ENCODE measurements at places on chromosomes 1 and 21.

GRCh38 chr1:150905301-150905700, 18.4 kb downstream of the CTXND2 start:
- no peak for DNase-seq

DNA sequence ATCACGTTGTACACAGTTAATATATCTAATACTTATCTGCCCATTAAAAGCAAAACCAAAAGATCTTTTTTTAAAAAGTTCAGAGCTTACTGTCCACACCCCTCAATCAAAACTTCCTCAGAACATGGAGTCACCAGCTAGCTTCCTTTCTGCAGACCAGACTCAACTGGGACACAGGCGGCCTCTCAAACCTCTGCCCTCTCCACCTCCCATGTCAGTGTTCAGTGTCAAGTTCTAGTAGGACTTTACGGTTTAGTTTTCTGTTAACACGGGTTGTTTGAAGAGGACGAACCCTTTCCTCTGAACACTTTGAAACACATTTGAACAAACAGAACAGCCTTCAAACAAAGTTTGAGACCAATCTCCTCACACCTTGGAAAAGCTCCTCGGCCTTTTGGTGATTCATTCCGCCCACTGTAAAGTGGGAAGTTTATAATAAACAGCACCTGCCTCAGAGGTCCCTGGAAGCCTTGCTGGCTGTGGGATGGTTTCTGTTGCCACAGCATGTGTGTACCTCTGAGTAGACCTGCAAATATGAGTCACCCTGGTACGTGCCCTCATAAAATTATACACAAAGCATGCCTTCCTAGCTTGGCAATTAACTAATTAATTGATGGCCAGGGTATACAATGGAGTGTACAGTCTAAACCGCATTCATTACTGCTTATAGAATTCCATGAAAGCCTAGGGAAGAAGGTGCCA, 48.4 kb upstream of the SIPA1L2 start:
- no peak for DNase-seq

DNA sequence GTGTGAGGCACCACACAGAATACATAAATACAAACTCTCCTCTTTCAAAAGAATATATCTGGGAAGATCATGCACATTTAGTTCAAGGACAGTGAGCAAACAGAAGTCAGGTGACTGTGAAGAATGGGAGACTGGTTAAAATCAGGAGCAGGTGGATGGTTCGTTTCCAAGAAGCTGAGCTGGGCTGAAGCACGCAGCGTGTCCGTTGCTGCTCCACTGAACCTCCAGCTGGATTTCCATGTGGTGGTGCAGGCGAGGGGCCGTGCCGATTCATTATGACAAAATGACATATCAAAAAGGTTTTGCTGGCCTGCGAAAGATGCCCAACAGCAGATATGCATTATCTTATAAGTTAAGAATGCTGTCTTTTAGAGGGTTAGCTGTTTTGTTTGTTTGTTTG, 66.0 kb downstream of the OLIG1 start:
- DNase-seq: peak; percentile 40

DNA sequence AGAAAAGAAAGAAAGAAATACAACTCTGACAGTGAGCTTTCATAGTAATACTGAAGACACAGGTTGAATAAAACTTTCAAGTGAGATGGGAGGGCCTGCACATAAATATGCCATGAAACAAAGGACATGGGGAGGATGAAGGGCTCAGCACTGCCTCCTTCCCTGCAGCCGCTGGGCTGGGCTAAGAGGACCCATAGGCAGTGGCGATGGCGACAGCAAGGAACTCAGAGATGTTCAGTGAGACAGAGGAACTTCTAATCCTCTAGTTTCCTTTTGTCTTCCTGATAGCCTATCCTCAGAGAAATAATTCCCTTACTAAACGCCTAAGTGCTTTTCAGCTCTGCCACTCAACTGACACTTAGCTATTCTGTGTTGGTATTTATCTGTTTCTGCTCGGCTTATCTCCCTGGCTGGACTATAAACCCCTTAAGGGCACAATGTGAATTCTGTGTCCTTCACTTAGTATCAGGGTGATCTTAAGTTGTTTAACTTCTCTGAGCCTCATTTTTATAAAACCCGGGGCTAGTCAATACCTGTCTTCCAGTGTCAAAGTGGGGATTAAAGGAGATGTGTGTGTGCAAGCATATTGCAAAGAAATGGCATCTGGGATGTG, 24.4 kb upstream of the IER5 start:
- DNase-seq: no peak

- no peak for DNase-seq
These were observed 263.8 kb downstream of the KCNT2 start for GRCh38 chr1:196344453-196344852.

DNA sequence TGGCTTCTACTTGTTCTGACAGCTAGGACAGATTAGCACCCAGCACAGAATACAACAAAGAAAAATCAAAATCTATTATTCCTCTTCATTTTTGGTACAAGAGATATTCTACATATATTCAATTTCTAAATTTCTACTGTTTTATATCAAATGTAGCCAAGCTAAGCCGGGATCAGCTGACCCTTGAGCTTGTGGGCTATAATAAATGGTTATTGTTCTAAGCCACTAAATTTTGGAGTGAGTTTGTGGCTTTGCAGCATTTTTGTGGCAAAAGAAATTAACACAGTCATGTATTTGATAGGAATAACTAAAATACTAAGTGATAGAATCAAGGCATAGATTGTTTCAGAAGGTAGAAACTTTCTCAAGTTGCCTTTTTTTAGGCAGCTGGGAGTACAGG, 50.7 kb downstream of the APP start:
- no peak for DNase-seq

DNA sequence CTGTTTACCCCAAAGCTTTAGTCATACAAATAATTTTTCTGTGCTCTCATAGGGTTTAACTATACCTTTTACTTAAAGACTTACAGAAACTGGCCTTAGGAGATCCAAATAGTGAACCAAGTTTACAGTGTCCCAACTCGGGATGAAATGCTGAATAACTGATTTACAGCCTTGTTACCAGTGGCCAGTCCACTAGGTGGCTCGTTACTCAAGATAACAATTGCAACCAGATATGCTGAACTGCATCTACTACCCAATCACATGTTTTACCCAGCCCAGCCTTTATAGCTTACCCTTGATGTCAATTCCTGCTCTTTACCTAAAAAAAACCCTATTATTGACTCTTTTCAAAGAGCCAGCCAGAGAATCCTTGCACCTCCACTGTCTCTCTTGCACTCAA, 1148.8 kb upstream of the ADGRL4 start:
- DNase-seq: no peak

- DNase-seq: no peak
These were observed 70.5 kb downstream of the MRPL39 start for GRCh38 chr21:25536752-25537151.

DNA sequence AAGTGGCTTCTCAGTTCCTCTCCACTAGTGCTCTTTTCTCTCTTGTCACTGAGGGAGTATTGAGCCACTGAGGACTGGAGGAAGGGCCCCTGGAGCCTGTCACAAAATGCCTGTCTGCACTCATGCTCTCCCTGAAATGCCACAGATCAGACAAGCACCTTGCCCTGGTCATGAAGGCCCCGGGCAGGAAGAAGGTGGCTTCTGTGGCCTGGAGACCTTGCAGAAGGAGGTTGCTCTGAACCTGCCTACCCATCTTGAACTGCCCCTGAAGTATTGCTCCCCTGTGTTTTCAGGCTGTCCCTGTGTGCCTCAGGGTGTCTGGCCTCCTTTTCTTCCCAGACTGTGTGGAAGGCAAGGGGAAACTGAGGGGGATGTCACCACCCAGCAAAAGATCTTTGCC, 3.1 kb downstream of the PKP1 start:
- DNase-seq: no peak

- no peak for DNase-seq
These were observed 20.9 kb upstream of the AGTRAP start for GRCh38 chr1:11714831-11715575.

DNA sequence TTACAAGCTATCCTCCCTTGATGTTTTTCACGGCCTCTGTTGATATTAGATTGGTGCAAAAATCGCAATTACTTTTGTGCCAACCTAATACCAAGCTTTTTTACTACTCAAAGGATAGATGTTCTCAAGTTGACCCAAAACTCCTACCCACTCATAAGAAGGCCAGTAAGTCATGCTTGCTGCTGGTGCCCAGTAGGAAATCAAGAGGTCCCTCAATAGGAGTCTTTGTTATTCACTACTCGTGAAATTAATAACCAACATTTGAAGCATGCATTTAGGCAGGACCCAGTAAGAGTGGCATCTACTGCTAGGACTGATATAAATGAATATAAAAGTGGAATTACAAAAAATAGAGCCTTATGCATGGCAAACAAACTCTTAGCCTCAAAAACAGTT, 52.6 kb downstream of the APP start:
- no peak for DNase-seq

DNA sequence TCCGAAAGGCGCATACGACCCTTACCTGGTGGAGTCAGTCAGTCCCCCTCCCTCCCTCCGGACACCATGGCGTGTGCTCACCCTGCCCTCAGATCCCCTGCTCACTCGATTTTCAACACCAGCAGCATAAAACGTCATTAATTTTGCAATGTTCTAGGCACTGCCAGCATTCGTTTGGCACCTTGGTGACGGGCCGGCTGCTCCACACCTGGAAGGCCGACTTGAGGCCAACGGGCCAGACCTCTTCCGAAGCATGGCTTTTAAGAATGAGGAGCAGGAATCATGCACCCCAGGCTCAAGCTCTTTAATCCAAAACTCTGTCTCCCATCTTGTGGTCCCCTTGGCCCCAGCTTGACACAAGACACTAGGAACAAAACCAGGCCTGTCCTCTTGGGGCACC, 33.1 kb downstream of the NPHP4 start:
- DNase-seq: no peak

GRCh38 chr1:43572084-43572483, 41.4 kb downstream of the PTPRF start:
- no peak for DNase-seq

DNA sequence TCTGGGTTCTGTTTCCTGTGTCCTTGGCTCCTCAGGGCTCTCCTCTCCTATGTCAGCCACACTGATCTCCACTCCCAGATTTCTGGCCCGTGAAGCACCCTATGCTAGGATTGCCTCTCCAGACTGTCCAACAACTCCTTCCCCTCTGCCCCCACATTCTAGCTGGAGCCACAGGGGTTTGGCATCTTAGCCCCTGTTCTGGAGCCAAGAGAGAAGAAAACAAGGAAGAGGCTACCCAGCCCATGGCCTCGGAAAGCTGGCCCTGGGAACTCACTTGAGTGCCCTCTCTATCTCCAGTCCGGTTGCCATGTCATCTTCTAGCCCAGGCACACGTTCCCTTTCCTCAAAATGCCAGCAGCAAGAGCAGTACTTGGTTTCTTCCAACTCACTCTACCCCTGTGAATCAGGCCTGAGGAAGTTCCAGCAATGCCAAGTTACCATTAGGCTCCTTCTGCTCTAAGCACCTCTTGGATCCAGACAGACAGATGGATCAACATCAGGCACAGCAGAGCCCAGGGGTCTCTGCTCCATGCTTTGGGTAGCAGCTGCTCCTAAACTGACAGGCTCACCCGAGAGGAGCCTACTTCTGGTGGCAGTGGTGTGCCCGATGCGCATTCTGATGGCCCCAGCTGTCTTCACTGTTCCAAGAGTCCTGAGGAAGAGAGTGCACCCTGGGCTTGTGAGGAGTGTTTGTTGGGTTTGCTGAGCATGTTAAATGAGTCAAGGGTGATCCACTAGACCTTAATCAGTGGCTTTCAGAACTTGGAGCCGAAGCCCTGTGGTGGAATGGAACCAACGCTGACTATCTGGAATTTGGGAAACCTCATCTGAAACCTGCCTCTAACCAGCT, 11.6 kb upstream of the GPR61 start:
- no peak for DNase-seq

GRCh38 chr1:51330331-51331201, at the start of gene TTC39A:
TTC39A (minus strand) TSS chr1:51330562; CDS start chr1:51330477, 85 bp downstream.
- no peak for DNase-seq

- no peak for DNase-seq
These were observed 15.1 kb upstream of the MAB21L3 start for GRCh38 chr1:116096013-116096618.

DNA sequence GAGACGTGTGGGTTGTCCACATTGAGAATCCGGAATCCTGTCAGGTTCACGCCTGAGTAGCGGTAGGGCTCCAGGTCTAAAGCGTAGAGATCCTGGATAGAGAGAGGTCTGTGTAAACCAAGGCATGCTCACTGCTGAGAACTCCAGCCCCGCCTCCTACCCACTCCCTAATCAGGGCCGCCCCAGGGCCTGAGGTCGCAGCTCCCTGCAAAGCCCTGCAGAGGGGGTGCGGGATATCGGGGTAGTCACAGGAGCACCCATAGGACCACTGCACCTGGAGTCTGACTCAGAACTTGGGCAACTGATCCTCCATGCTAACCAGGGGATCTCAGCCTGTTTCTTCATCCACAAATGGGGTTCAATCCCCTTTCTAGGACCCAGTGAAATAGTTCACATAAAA, 174.4 kb downstream of the GRIK3 start:
- DNase-seq: no peak

DNA sequence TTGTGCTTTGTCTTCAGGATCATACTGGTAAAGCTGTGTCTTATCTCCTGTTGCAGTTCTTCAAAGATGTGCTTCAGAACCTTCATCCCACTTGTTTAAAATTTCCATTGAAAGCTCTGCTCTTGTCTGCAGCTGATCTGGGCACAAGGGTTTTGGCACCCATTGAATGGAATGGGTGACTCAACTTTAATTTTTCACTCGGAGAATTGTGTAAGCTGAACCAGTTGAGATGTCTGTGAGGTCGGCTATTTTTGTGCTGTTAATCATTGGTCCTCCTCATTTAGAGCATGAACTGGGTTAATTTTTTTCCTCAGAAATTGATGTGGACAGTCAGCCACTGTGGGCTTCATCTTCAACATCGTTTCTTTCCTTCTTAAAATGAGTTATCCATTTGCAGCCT, 252.1 kb downstream of the TM2D1 start:
- DNase-seq: no peak

GRCh38 chr1:2783069-2783434, 18.4 kb downstream of the TTC34 start:
- DNase-seq: no peak

GRCh38 chr1:56856186-56856585, 1.6 kb downstream of the C8A start:
- DNase-seq: no peak

- DNase-seq: no peak
These were observed 15.7 kb downstream of the ZFYVE9 start for GRCh38 chr1:52157582-52157981.

GRCh38 chr1:207335138-207335537, 13.7 kb downstream of the CD55 start:
- no peak for DNase-seq

- no peak for DNase-seq
These were observed 481.7 kb downstream of the MATN1 start for GRCh38 chr1:30241681-30242080.

GRCh38 chr1:70387507-70387906, 23.6 kb upstream of the CTH start:
- DNase-seq: no peak
